ENCODE measurements at places on chromosomes 11 and 22. TPM values are rescaled to one million over a fixed set of nuclear protein-coding genes. Genes with fewer than 3 reads are reported as not detected.

The TP53I11 gene
- 41.8 TPM for polyA plus RNA-seq

The SMC1B gene
- 0.10 TPM for polyA plus RNA-seq

The MAPK1 gene
- polyA plus RNA-seq = 74.5 TPM

The SULT4A1 gene
- 2.8 TPM for polyA plus RNA-seq

The TBX10 gene
- polyA plus RNA-seq = 0.34 TPM

The C11orf68 gene
- polyA plus RNA-seq = 59.3 TPM
